ENCODE measurements at places on chromosomes 3 and 15.

DNA sequence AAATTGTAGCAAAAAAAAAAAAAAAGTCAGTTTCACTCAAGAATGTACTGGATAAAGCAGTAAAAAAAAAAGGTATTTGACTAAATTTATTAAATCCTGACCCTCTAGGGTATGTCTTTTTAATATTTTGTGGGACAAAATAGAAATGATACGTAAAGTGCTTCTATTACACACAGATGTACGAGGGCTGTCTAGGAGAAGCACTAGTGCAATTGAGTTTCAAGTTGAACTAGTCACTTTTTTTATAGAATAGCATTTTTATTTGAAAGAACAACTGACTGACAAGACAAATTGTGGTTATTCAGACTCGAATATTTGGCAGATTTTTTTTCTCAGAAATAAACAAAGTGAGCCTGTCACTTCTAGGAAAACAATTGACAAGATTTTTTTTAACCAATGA is 49.0 kb downstream of the CCDC54 start:
- DNase-seq = no peak

DNA sequence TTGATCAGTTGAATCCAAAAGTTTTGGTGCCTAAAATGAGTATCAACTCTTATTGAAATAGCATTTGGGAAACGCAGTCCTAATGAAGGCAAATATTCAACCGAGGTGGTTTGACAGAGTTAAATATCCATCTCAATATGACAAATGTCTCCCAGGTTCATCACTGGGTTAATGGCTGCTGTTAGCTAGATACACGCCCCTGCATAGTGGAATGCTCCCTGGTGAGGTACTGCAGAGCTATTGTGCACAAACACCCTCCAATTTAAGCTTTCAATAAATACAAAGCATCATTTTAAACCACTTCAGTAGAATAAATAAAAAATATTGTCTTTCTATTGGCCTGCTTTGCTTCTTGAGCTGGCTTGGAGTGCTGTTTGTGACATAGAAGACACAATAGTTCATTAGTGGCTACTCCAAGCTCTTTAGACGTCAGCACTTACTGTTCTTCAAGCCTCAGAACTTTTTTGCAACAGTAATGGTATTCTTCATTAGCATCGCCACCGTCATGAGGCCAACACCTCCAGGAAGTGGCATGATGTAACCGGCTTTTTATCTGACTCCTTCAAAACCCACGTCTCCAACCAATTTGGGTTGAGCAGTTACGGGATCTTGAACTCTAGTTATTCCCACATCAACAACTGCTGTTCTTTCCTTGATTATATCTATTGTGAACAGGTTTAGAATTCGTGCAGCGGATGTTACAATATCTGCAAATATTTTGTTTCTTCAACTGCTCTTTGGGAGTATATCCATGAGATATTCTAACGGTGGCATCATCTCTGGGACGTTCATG is 1159.6 kb upstream of the EPHA6 start:
- no peak for DNase-seq

DNA sequence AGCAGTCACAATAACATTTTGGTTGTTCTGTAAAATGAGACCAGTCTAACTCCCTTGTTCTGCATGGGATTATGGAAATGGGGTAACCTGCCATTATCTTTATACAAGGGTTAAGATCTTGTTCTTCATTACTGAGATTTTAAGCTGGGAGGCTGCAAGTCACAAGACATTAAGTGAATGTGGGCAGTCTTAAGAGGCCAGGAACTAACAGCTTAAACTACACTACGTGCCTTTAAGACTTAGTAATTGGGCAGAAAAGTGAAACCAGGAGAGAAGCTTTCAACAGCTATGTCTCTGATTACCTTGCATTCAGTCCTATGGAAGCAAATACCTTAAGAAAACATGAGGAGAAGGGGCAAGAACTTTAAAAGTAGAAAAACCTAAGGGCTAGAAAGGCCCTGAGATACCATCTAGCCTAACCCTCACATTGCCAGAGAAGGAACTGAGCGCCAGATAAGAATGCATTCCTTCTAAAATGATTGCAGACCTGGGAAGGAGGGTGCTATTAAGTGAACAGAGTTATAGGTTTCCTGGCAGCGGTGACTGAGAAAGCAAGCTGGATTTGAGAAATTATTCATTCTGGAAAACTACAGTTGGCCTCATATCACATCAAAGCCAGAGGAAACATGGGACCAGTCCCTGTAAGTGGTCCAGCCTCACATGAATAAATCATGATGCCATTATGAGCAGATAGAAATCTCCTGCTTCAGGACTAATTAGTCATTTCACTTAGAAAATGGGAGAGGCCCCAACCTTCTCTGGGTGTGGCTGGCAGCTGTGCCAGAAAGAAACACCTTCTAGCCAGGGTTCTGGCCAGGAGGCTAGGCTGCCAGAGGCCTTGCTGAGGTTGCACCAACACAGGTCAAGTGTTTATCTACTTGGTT is 32.9 kb downstream of the DAPK2 start:
- DNase-seq = no peak

DNA sequence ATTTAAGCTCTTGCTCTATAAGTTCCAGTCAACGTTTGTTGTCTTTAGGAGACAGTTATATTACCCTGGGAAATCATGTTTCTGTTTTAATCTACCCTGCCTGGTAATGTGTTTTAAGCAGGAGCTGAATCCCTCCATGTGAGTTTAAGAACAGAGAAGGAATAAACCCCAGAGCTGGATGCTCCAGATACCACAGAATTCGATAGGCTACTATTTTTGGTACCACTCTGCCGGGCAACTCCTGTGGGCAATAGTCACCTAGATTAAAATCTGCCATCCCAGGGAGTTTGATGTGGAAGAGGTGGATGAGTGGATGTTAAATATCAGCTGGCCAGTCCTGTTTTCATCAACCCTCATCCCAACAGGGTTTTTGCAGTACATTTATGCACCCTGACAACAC is 20.4 kb downstream of the NUDT16 start:
- DNase-seq = no peak

DNA sequence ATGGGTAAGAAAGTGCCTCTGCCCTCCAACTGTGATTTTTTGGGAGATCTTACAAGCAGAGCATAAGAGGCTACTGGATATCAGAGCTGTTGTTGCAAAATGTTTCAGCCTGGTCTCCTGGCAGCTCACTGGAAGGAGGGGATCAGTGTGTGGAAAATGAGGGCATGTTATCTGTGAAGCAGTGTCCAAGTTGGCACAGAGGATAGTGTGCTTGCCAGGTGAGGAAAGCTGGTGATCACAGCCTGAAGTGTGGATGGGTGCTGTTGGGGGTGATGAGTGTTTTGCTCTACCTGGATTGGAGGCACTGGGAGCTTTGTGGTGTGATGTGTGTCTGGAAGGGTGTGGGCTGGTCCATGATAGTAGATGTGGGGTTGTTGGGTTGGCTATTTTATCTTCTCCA is 69.3 kb downstream of the MCTP2 start:
- DNase-seq = no peak

DNA sequence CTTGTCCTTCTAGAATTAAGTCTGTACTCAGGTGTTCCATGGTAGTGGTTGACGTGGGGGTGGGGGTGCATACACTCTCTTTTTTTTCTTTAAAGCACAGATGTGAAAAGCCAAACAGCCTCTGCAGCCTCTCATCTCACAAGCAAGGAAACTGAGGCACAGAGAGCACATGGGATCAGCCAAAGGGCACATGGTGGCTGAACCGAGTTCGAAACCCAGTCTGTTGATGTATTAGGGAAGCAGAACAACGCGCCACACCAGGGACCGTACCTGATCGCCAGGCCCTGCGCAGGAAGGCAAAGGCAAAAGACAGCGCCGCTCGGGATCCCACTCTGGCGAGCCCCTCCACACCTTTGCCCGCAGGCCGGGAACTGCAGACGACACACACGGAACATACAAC is 47.3 kb downstream of the HERC2 start:
- no peak for DNase-seq

DNA sequence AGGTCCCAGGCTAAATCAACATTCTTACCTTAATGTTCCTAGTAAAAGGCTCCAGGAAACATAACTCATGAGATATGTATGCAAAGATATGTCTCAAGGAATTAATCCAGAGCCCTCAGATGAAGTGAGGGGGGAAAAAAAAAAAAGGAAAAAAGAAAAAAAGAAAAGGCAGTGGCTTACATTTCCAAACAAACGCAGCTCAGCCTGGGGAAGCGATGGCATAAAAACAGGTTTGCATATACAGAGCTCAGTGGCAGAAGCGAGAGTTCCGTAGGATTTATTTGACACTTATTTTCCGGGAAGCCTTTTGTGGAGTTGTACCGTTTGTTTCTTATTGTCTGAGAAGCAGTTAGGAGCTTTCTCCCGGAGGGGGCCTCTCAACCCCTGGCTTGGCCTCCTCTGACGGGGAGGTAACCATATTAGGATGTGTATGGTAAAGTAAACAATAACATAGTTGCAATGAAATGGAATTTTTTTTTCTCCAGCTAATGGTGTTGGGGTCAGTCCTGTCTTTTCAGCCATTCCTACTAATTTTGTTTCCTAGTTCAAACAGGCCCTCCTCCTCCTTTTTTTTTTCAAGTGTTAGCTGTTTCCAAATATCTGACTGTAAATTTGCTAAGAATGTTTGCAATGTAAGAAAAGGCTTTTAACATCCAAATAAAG is 338.6 kb downstream of the FOXP1 start:
- peak; percentile 94 for DNase-seq

GRCh38 chr15:51649659-51650521 is 27.3 kb upstream of the DMXL2 start:
- peak; percentile 69 for DNase-seq

DNA sequence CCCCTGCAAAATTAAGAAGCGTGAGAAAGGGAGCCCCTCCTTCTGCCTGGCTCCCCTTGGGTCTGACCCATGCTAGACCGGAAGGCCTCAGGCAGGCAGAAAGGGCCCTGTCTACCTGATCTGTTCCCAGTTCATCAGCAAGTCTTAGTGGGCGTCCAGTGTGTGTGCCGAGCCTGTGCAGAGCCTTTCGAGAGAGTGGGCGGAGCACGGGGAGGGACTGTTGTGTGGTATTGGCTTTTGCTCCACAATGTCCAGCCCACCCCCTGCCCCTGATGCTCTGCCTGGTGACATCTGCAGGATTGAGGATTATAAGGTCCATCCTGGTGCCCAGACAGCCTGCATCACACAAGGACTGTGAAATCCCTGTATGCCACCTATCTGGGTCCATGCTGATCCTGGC is 82.9 kb downstream of the CHDH start:
- no peak for DNase-seq

DNA sequence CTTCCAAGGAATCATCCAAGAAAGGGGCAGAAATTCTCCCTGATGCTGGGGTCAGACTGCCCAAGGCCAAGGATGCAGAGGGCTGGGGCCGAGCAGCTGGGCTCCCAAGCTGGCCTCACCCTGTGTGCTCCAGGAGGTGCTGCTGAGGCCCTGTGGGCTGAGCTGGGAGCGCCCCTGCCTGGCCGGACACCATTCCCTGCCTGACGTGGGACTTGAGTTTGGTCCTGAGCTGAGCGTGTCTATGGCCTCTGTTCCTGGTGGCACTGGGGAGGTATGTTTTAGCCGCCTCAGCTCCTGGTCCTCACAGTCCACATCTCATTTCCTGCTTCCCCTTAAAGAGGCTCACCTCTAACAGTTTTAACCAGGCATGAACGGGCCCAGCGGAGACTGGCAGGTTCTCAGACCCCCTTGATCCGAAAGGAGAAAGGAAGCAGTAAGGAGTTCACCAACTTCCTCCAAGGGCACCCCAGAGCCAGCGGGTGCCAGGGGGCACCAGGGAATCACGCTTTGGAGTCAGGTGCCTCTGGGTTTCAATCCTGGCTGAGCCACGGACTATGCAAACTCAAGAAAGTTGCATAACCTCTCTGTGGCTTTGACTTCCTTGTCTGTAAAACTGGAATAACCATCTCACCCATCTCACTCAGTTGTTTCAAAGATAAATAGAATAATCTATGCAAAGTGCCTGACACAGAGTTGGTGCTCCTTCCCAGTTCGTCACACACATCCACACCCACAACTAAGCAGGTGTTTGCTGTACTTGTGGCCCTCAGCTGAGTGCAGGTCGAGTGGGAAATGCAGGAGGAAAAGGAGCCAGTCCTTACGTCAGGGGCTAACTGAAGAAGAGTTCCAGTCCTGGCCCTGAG is 48.6 kb downstream of the SLC12A8 start:
- DNase-seq = no peak

DNA sequence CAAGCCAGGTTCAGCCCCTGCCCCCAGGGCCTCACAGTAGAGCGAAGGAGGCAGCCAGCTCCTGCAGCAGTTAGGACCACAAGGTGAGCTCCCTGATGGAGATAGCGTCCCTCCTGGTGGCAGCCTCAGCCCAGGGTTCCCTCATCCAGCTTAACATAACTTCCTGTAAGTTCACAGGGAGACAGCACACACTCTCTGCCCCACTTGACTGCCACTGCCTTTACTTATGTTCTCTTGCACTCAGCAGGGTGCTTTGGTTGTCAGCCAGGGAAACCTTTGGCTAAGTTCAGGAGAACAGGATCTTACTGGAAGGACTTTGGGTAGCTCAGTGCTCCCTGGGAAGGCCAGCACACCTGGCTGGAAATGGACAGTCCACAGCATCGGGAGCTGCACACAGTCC is 10.9 kb downstream of the KBTBD13 start:
- DNase-seq = no peak

- no peak for DNase-seq
Observed at GRCh38 chr3:185934767-185935464, 2.9 kb downstream of the TRA2B start.

GRCh38 chr3:10357592-10358308 is 36.8 kb upstream of the SEC13 start:
- DNase-seq = peak; percentile 97

DNA sequence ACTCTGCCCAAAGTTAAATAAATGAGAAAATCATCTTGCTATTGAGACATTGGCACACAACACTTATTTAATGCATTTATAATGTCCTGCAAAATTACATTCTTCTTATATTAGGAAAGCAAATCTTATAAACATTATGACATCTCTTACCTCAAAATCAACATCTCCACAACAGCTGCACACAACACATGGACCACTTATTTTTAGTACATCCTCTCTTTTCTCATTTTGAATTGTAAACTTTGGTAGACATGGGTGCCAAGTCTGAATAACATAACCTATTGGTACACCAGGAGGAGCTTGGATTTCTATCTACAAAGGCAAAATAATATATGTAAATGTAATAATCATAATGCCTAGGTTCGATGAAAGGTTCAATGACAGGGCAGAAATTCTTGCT is 23.0 kb downstream of the PLSCR1 start:
- DNase-seq = no peak

DNA sequence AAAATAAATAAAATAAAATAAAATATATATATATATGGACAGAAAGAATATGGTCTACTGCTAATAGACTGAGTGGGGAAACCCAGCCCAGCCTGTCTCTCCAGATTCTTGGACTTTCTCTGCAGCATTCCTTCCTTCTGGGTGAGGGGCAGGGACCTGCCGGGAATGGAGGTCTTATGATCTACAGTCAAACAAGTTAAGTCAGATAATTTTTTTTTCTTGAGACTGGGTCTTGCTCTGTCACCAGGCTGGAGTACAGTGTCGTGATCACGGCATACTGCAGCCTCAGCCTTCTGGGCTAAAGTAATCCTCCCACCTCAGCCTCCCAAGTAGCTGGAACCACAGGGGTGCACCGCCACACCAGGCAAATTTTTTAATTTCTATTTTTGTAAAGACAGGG is 33.5 kb upstream of the ZNF774 start:
- DNase-seq = no peak
